Fibroblast of upper back skin (primary cell): ENCODE measurements at places on chromosomes 5 and 9.

GRCh38 chr9:557601-558201, 283.8 kb upstream of the DMRT1 start:
- DNase-seq: no peak

DNA sequence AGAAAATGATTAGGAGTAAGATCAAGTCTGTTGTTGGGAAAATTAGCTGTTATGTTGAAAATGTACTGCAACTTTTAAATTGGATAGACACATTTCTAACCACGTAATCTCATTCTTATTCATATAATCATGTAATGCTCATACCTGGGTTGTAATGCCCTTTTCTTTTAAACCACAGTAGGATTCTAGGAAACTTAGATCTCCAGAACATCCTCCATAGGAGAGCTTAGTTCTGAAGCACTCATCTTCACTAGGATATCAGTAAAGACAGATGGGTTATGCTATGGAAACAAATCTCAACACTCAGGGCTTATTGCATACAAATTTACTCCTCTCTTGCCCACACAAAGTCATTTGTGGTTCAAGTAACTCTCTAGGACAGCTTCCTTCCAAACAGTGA, 34.8 kb upstream of the ANXA1 start:
- DNase-seq: no peak

DNA sequence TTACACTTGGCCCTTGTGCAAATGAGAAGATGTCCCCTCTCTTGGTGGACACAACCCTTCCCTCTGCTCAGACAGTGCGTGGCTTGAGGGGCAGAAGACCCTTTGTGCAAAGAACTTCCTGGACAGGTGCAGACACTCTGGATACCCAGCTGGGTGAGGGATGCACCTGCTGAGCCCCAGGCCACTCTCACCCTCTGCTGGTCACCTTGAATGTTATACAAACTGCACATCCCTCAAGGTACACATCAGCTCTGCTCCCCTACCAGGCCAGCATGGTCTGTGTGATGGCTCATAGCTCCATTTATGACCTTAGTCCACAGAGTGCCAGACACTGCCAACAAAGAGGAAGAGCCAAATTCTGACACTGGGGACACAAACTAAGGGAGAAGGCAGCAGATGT, 3.1 kb upstream of the DIRAS2 start:
- DNase-seq: no peak

DNA sequence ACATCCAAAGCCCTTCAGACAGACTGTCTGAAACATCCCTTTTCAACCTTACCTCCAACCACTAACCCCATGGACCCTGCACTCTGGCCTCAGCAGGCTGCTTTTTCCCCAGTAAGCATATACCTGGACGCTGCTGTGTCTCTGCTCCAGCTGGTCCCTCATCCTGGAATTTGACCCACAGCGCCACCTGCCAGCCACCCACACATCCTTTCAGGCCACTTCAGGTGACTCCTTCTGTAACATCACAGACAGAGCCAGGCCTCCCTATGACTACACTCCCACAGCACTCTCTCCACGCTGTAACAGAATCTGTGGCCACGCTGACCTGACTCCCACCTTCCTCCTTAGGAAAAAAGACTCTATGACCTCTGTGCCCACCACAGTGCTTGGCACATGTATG, 3.4 kb downstream of the MGAT1 start:
- no peak for DNase-seq

DNA sequence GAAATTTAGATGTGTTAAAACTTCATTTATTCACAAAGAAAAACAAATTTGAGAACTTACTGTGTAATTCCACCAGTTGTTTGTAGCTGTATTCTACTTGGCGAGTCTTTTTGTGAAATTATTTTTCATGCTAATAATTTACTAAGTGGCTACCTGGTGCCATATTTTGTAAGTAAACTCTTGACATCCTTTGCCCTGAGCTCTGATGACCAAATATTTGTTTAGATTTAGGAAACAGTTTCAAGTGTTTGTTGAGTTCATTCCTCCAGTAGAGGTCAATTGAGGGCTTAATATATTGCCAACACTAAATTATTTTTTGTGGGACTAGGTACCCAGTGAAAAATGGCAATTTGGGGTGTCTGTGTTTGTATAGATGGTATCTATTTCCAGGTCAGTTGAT, 3.7 kb downstream of the CNTLN start:
- no peak for DNase-seq

GRCh38 chr9:91812191-91812590, 137.8 kb downstream of the ROR2 start:
- DNase-seq: no peak

- DNase-seq: no peak
Observed at GRCh38 chr5:153793699-153794098, 245.0 kb downstream of the FAM114A2 start.

GRCh38 chr9:81112627-81113452, 576.5 kb downstream of the TLE1 start:
- no peak for DNase-seq

DNA sequence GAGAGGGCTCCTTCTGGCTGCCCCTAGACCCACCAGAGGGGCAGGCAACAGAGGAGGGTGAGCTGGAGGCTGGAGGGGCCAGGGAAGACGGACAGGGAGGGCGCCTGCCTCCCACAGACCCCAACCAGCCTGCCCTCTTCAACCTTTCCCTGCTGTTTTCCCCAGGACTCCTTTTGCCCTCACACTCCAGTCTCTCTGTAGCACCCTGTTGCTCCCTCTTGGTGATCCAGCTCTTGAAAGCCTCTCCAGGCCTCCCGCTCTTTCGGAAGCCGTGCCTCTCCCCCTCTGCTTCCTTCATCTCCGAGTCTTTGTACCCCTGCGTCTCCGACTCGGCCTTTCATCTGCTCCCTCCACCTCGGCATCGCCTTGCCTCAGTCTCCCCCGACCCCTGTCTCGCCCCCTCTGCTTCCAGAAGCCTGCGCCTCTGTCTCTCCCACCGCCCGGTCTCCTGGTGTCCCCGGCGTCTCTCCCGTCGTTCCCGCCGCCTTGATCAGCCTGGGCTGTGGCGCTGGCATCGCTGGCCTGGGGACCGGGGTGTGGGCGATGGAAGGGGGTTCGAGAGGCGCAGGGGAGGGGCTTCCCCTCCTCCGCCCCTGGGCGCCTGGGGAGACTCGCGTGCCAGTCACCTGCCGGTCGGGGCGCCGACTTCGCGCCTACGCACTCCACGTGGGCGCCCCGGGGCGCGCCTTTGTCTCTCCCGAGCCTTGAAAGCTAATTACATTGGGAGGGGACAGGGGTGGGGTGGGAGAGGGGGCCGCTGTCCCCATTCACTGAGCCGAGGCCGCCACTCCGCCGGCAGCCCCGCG, 5.3 kb upstream of the PRDM12 start:
- DNase-seq: no peak

GRCh38 chr5:138037907-138038633, 5.2 kb upstream of the FAM13B start:
- DNase-seq: no peak

DNA sequence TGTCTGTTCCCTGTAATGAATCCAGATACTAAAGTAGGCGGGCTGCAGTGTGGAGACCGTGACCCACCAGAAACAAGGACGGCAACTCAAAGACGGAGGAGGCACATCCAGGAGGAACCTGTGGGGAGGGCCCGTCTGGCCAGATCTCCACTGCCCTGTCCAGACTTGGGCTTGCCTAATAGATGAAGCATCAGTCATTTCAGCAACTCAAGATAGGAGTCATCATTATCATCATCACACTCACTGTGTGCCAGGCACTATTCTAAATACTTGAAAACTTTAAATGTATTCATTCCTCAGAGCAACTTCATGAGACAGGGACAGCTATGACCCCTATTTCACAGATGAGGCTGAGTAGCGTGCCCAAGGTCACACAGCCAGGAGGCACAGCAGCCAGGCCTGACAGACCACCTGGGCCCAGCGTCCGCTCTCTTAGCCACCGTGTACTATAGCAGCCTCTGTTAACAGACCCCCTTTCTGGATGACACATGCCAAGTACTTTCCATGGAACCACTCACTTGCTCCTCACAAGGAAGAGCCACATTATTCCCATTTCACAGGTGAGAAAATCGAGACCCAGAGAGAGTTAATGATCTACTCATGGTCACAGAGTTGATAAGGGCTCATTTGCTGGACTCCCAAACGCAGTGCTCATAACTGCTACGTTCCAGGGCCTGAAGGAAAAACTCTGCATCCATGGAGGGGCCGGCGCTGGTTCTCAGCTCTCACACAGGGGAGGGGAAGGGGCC, 4.9 kb upstream of the IL4 start:
- no peak for DNase-seq

GRCh38 chr5:118789366-118789765, 199.0 kb downstream of the DTWD2 start:
- no peak for DNase-seq

GRCh38 chr5:108251350-108251749, 130.5 kb downstream of the FBXL17 start:
- peak; percentile 27 for DNase-seq

- DNase-seq: peak; percentile 77
Observed at GRCh38 chr9:34501889-34502425, 20.8 kb downstream of the ENHO start.

DNA sequence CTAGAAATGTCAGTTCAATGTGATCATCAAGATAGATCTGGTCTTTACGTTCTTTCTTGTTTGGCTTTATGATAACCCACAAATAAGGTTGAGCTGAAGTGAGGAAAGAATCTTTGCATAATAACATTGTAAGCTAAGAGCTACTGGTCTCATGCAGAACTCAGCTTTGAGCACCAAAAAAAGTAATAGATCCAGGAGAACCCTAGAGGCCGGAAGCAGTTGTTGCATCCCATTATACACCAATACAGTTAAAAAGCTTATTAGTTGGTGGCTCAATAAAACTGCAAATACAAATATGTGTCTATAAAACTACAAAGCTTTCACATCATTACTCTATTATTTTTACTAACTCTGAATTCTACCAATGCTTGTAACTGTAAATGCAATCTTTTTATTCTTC, 85.5 kb upstream of the NUDT12 start:
- DNase-seq: no peak

DNA sequence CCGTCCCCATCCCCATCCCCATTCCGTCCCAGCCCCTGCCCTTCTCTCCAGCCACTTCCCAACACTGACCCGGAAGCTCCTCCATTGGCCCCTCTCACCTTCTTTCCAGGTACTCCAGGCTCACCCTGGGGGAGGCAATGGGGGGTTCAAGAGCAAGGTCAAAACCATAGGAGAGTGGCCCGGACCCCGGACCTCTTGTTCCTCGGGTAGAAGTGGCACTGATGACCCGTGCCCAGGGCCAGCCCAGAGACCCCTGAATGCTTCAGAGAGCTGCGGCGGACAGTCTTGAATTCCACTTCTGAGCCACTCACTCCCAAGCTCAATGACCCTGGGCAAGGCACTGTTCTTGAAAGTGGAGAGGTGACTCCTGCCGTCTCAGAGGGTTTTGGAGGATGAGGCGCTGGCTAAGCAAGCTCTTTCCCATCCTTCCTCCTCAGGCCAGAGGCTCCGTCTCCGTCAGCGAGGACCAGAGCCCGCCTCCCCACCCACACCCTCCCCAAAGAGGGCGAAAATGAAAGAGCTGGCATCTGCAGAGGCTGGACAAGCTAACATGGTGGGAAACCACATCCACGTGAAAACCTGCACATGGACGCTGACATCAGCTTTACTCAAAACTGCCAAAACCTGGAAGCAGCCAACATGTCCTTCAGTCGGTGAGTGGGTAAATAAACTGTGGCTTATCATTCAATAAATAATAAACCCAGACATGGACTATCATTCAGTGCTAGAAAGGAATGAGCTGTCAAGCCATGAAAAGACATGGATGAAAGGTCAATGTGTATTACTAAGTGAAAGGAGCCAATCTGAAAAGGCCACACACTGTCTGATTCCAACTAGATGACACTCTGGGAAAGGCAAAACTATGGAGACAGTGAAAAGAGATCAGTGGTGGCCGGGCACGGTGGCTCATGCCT, 27.3 kb upstream of the PHYKPL start:
- DNase-seq: no peak

DNA sequence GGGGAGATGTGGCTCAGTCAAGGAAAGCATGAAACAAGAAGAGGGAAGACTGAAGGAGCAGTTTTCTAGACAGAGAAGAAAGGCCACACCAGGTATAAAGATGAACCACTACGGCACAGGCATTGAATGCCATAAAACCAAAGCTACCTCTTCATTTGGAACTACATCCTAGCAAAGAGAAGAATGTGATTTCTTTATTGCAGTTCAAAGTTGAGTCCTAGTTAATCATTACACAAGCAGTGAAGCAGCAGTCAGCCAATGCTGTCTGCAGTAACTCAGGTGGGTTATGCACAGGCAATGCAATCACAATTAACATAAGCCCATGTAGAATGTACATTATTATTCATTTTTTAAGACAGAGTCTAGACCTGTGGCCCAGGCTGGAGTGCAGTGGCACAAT, 21.7 kb upstream of the PCAT7 start:
- DNase-seq: no peak

DNA sequence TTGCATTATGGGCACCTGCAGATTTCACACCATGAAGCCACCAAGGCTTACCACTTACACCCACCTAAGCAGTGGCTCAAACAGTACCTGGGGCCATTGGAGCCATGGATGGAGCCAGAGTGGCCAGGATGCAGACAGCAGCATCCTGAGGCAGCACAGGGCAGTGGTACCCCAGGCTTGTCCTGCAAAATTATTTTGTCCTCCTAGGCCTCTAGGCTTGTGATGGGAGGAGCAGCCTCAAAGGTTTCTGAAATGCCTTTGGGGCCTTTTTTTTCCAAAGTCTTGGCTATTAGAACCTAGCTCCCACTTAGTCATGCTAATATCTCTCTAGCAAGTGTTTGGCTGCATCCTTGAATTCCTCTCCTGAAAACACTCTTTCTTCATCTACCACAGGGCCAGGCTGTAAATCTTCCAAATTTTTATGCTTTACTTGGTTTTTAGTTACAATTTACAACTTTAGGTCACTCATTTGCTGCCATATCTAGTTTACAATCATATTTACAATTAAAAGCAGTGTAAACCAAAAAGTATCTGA, 15.7 kb downstream of the TMC1 start:
- no peak for DNase-seq

DNA sequence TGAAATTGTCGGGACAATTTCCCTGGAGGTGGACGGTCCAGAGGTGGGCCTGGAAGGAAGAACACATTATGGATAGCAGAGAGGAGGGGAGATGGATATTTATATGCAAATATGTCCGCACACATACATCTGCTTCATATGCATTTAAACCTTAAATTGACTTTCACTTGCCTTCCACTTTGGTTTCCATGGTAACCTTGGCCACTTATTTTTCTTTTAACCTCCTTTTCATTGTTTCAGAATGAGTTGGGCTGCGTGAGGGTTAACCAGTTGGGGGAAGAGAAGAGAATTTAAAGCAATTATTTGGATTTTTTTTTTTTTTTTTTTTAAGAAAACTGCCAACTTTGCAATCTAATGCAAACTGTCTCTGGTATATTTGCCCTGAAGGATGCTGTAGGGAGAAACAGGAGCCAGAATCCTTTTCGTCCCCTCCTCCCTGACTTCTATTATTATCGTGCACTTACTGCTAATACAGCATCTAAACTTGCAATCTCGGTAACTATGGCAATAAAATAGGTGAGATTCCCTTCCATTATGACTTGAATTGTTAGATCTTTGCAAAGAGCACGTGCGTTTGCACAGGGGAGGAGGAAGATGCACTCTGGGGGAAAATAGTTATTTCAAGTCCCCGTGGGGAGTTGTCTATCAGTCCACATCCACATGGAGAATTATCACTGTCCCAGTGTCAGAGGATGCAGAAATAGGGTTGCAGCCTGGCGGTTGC, 35.6 kb downstream of the TLR4 start:
- DNase-seq: no peak

GRCh38 chr9:76086539-76086938, 196.1 kb downstream of the PCSK5 start:
- no peak for DNase-seq

- peak; percentile 62 for DNase-seq
Observed at GRCh38 chr9:38227656-38228055, 158.6 kb upstream of the SHB start.
